Hematopoietic multipotent progenitor cell treated with erythropoietin and hydrocortisone succinate and interleukin-3 and kit ligand, for 6 days (in vitro differentiated cells): ENCODE measurements at places on chromosomes 6 and 20.

DNA sequence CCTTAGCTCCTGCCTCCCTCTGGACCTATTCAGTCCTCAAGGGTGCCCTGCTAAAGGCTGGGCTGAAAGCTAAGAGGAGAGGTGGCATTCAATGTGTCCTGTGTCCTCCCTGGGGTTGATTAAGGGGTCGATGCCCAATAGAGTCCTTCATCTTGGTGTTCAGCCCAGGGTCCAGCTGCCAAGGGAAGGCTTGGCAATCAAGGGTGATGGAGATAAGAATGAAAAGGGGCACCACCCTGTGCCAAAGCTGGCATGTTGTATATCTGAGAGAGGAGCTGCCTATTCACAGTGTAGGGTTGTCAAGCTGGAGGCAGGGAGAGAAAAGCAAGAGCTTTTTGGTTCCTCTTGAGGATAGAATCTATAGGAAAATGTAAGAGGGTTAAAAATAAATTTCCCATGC lies 12.3 kb downstream of the C20orf173 start:
- DNase-seq, result peak; percentile 88

DNA sequence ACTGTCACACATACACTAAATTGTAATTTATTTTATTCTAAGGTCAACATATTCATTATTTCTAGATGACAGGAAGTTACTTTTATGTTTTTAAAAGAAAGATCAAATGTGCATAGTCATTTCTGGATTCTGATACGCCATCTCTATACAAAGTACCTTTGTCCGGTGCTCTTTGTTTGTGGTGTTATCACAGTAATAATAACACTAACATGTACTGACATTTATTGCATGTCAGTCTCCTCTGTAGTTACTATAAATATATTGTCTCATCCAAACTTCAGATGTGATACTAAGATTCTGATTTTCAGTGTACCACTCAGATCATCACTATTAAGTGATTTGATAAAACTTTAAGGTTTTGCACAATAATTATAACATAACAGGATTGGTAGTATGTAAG lies 90.3 kb upstream of the TPD52L1 start:
- no peak for DNase-seq

GRCh38 chr6:56246881-56247653 lies at the start of gene COL21A1:
COL21A1 (minus strand) TSS chr6:56247580; CDS start chr6:56182618, 64,962 bp downstream.
- DNase-seq, result peak; percentile 3

GRCh38 chr20:1663917-1664316 lies 6.3 kb upstream of the SIRPG start:
- DNase-seq, result no peak

GRCh38 chr6:104566411-104566810 lies 293.3 kb downstream of the HACE1 start:
- DNase-seq, result no peak

- DNase-seq, result no peak
Measured at GRCh38 chr20:24729896-24730605, 219.0 kb upstream of the CST7 start.

GRCh38 chr6:47323321-47323720 lies 13.6 kb upstream of the TNFRSF21 start:
- DNase-seq, result peak; percentile 67

GRCh38 chr6:137902699-137903098 lies 35.6 kb downstream of the TNFAIP3 start:
- DNase-seq, result no peak

DNA sequence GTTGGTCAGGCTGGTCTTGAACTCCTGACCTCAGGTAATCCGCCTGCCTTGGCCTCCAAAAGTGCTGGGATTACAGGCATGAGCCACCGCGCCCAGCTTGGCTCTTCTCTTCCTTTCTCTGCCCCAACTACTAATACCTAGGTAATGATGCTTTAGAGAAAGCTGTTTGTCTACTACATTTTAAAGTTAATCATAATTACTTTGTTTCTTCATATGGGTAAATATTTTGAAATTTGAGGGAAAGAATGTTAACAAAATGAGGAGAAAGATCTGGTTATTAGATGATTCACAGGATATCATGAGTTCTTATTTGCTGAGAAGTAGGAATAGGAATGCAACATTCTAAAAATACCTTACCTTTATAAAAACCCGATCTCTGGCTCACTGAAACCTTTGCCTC lies 18.4 kb upstream of the PTPRK start:
- DNase-seq, result no peak

DNA sequence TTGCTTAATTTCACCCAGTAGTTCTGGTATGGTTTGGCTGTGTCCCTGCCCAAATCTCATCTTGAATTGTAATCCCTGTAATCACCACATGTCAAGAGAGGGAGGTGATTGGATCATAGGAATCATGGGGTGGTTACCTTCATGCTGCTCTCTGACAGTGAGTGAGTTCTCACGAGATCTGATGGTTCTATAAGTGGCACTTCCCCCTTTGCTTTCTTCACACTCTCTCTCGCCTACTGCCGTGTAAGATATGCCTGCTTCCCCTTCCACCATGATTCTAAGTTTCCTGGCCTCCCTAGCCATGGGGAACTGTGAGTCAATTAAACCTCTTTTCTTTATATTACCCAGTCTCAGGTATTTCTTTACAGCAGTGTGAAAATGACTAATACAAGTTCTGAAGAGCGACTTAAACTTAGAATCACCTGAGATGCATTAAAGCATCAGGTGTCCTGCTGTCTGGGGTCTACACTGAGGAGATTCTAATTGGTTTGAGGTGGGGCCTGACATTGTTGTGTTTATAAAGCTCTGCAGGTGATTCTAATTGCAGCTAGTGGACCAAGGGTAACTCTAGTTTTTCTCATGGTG lies 82.1 kb upstream of the DTNBP1 start:
- peak; percentile 9 for DNase-seq

GRCh38 chr20:40754339-40754943 lies 65.4 kb upstream of the MAFB start:
- DNase-seq, result no peak

GRCh38 chr6:52667572-52667971 lies 3.3 kb upstream of the TMEM14A start:
- DNase-seq, result no peak

DNA sequence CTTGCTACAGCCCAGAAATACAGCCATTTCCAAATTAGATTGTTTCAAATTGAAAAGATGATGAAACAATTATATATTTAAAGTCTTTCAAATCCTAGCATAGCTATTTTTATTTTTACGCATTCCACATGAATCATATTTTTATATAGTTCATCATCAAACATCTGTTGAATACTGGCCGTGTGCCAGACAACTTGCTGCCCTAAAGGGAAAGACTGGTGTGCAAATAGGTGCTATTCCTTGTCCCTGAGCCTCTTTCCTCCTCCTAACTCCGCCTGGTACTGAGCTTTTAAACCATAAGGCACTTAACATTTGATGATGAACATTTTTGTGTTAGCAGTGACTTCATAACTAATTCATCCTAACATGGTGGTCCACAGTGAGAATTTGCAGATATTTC lies 18.7 kb upstream of the PLCG1 start:
- DNase-seq, result no peak

- DNase-seq, result no peak
Measured at GRCh38 chr6:18601516-18602020, 214.4 kb downstream of the RNF144B start.

GRCh38 chr6:106855117-106855516 lies 119.4 kb downstream of the CD24 start:
- DNase-seq, result no peak

- no peak for DNase-seq
Measured at GRCh38 chr6:43284991-43285781, 12.9 kb upstream of the SLC22A7 start.

- no peak for DNase-seq
Measured at GRCh38 chr6:38586992-38587391, 52.7 kb downstream of the BTBD9 start.

- peak; percentile 56 for DNase-seq
Measured at GRCh38 chr6:137873273-137873762, 6.3 kb downstream of the TNFAIP3 start.

GRCh38 chr6:92848901-92849300 lies 570.5 kb downstream of the EPHA7 start:
- DNase-seq, result no peak

DNA sequence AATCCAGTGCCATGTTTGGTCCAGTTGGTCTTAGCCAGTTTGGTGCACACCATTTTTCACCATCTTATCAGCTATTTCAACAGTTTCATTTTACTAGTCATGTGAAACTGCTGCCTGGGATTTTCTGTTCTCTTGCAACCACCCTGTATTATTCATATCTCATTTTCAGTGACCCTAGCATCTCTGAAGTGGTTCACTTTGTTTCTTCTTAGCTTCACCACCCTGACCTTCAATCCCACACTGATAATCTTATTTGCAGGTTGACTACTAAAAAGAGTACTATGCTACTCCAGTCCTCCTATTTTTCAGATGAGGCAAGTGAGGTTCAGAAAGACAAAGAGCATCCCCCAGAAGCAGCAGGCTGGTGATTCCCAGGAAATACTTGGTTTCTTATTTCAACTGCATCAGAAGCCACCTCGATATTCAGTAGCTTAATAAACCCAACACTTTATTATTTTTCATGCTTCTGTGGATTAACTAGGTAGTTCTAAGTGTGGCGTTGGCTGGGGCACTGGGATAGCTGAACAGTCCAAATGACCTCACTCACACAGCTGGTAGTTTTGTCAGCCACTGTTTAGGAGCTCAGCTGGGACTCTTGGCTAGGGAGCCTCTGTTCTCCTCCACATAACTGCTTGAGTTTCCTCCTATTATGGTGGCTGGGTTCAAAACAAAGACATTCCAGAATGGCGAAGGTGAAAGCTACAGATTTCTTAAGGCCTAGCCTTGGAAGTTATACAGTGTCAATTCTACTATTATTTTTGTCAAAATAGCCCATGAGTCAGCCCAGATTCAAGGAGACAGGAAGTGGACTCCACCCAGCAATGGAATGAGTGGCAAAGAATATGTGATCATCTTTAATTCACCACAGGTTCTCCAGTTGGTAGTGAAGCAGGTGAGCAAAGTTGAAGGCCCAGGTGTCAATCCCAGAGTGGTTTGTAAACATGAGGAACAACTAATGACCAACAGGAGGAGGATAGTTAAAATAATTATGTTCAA lies 40.6 kb downstream of the BPIFB4 start:
- DNase-seq, result no peak

DNA sequence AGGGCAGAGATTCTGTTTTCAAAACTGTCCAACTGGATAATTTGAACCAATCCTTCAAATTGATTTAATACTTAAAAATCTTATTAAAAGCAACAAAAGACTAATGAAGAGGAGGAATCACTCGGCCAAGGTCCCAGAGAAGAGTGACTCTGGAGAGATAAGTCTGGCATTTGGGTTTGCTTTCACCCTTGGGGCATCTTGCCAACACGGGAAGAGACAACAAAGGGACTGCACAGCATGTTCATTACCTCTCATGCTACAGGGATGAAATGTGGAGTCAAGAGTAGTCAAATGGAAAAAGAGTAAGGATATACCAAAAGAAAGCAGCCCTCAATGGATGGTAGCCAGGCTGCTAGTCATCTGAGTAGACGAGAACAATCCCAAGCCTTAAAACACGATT lies 68.2 kb downstream of the KHDRBS2 start:
- DNase-seq, result no peak

DNA sequence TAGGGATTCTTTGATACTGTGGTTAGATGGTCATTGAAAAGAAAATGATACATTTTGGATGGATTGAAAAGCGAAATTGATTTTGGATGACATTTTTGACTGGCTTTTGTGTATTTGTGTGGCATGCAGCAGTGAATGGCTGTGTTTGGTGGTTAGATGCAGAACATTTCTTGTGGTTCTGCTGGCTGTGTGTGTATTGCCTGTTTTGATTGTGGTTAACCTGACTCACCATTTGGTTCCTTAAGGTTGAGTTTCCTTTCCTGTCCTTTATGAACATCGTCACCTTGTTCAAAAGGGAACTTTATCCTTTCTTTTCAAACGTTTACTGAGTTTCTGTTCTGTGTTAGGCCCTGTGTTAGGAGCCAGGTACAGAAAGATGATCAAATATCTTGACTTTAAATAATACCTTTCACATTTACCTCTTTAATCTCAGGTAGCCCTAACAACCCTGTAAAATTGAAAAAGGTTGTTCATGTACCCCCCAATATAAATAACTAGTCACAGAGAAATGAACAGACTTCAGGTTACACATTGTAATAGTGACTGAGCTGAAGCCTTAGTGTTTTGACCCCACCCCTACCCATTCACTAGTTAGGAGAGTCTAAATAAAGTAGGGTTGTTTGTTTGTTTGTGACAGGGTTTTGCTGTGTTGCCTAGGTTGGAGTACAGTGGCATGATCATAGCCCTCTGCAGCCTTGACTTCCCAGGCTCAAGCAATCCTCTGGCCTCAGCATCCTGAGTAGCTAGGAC lies 23.8 kb downstream of the ANKS1A start:
- peak; percentile 23 for DNase-seq

DNA sequence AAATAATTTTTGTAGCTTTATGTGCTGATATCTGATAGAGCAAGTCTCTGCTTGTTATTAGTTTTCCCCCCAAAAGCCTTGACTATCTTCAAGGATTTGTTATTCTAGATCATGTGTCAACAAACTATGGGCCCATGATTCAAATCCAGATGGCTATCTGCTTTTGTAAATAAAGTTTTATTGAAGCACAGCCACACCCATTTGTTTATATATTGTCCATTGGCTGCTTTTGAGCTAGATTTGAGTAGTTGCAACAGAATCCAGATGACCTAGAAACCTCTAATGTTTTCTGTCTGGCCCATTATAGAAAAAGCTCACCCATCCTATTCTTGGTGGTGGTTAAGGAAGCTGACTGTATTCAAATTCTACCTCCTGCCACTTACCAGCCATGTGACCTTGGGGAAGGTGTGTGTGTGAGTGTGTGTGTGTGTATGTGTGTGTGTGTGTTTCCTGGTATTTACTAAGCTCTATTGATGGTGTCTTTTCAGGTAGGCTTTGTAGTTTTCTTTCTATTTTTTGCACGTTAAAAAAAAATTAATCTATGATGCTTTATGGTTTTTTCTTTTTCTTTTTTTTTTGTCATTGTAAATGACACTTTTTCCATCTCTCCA lies 1.3 kb upstream of the GTSF1L start:
- DNase-seq, result no peak
